ENCODE measurements at places on chromosomes 3 and 15.

GRCh38 chr3:68779261-68779660 is 153.1 kb downstream of the TAFA4 start:
- no peak for DNase-seq

- no peak for DNase-seq
These were observed 11.8 kb downstream of the NPTN start for GRCh38 chr15:73621286-73621826.

DNA sequence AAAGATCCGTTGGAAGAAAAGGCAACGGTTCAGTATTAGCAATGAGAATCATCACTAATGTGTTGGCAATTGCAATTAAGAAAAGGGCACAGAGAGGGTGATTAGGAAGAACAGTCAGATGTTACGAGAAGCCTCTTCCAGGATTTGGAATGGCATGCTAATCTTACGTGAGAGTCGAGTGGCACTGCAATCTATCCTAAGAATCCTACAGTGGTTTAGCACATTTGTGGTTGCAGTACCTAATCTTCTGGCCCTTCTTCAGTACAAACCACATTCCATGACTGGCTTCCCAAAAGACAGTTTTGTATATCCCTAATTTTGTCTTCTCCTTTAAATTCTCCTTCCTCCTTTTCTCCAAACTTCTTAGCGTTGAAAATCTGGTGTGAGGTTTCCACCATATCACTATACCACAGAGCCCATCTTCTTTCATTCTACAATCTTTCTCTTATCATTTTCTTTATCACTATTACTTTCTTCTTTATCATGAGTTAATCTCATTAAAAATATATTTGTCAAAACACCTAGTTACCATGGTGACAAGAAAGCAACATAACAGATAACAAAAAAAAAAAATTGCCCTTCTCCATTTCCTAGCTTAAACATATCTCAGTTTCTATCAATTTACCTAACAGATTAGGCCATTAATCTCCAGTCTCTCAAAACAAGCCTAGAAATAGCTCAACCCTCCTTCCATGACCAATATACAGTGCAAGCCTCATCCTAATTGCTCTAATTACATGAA is 60.1 kb downstream of the IGSF11 start:
- no peak for DNase-seq

DNA sequence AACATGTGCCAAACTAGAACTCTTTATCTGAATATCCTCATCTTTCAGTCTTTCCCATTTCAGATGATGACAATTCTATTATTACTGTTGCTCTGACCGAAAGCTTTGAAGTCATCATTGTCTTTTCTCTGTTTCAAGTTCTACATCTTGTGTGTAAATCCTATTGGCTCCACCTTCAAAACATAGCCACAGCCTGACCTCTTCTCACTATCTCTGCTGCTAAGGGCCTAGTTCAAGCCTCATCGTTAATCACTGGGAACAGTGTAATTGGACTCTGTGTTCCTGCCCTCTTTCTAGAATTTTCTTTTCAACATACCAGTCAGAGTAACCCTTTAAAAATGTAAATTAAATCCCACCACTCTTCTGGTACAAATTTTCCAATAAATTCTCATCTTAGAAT is 105.1 kb downstream of the OXSM start:
- no peak for DNase-seq

DNA sequence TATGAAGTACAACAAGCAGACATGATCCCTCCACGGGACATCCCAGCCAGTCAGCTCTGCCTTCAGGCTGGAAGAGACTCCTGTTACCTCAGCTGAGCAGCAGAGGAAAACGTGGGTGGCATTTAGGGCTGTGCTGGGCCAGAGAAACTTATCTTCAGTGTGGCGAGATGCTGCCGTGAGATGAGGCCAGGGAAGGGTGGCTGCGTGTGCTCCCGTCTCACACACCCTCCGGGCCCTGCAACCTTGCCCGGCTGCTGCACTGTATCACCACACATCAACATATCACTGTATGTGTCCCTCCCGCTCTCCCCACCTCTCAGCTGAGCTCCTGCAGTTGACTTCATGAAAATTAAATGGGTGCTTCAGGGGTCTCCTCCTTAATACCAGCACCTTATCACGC is 23.4 kb downstream of the BMF start:
- no peak for DNase-seq
